Stimulated activated CD4-positive, alpha-beta T cell treated with anti-CD3 and anti-CD28 coated beads, Interleukin-15, amount 100 ng/mL, for 1 hour (primary cell): ENCODE measurements at places on chromosomes 1 and 21.

- DNase-seq: no peak
These were observed 21.5 kb upstream of the COL11A1 start for GRCh38 chr1:103129796-103130195.

DNA sequence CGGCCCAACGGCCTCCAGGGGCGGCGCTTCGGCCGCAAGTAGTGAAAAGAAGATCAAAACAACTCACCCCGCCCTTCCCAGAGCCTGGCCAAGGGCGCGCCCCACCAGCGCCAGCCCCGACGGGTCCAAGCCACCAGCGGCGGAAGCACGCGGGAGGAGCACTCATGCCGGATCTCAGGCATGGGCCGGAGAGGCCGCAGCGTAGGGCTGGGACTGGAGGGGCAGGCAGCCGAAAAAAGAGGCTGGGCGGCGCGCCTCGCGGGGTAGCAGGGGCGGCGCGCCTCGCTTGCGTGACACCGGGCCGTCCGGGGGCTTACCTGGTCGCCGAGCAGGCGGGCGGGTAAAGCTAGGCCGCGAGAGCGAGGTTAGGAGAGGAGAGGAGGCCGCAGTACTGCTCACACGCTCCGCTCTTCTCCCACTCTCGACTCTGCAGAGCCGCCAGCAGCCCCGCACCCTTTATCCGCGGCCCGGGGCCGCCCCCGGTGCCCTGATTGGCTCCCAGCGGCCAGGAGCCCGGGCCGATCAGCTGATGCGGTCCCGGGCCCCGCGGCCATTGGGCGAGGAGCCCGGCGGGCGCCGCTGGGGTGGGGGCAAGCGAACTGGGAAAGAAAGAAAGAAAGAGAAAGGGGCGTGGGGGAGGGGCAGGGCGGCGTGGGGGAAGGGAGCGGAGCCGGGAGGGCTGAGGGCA lies at the start of gene GLUL:
Gene GLUL (minus strand): TSS at position 429 of the 688 bp plus-strand sequence. CDS start 3,053 bp downstream, outside the sequence.
- DNase-seq: peak; percentile 55

GRCh38 chr1:64065571-64065970 lies 137.9 kb upstream of the UBE2U start:
- DNase-seq: no peak

GRCh38 chr1:61757950-61758349 lies 15.7 kb downstream of the PATJ start:
- no peak for DNase-seq

DNA sequence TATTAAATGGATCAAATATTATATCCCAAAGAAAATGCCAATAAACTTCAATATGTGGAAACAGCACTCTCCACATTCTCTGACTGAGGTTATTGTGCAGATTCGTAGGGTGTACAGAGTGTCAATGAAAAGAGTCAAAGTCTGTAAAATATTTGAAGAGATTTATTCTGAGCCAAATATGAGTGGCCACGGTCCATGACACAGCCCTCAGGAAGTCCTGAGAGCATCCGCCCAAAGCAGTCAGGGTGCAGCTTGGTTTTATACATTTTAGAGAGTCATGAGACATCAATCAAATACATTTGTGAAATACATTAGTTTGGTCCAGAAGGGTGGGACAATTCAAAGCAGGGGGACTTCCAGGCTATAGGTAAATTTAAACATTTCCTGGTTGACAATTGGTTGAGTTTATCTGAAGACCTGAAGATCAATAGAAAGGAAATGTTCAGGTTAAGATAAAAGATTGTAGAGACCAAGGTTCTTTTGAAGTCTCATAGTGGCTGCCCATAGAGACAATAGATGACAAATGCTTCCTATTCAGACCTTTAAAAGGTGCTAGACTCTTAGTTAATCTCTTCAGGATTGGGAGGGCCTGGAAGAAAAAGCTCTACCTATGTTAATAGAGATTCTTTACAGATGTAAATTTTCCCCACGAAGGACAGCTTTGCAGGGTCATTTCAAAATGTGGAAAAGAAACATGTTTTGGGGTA lies 569.5 kb downstream of the MATN1 start:
- no peak for DNase-seq

DNA sequence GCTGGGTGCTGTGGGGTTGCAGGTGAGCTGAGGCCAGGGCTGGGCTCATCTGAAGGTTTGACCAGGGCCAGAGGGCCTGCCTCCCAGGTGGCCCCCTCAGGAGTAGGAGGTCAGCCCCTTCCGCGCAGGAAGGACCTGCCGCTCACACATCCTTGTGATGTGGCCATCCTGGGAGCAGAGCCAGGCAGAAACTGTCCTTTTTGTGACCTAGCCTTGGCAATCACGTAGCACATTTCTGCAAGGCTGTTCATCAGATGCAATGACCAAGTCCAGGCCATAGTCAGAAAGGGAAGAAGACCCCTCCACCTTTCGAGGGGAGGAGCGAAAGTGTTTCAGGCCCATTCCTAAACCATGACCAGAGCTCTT lies 55.5 kb upstream of the TRAPPC10 start:
- no peak for DNase-seq
